Natural killer cell (primary cell): ENCODE measurements at places on chromosomes 12 and 14. TPM values are rescaled to one million over a fixed set of nuclear protein-coding genes. Genes with fewer than 3 reads are reported as not detected.

Gene SCNN1A
- total RNA-seq = 1.5 TPM

Gene ALDH2
- 3.8 TPM for total RNA-seq

- no peaks in the 10 kb centered on the region for H3K4me1 ChIP-seq
- DNase-seq = no peak
Measured at GRCh38 chr14:33788161-33788560, 162.7 kb downstream of the EGLN3 start.

DNA sequence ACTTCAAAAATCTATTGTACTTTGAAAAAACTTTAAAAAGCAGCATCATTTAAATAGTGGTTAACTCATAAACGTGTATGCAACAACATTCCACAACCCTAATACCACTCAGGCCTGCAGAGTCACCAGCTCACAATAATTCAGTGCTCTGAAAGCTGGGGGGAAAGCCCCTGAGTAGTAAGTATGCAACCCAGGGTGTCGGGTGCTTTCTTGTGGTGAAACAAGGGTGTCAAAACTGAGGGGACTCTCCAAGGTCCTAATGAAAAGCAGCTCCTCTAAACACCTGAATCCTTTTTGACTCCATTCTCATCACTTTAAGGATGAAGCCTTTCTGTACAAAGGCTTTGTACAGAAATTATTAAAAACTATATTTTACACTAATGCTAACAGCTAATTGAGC is 33.7 kb downstream of the FGFR1OP2 start:
- no peak overlapping the region for H3K4me3 ChIP-seq
- no peaks in the 10 kb centered on the region for H3K27me3 ChIP-seq
- peaks cover 8% of the 10 kb centered on the region for H3K4me1 ChIP-seq

DNA sequence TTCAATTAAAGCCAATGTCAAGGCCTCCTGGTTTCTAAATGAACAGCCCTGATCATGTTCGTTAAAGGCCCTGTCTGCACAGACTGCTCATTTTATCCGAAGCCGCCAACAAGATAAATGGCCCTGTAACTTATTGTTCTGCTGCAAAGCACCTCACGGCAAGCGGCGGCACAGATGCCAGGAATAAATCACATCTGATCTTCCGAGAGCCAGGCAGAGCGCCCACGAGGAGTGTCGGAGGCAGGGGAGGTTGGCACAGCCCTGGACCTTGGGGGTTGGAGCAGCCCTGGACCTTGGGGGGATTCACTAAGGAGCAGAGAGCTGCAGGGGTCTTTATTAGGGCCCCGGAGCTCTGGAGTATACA is 110.5 kb downstream of the SCARB1 start:
- no peak overlapping the region for H3K4me3 ChIP-seq
- H3K36me3 ChIP-seq = no peaks in the 10 kb centered on the region
- DNase-seq = no peak
- peaks cover 39% of the 10 kb centered on the region for H3K4me1 ChIP-seq
- peaks cover 15% of the 10 kb centered on the region for H3K27me3 ChIP-seq
- no peak overlapping the region for H3K27ac ChIP-seq

DNA sequence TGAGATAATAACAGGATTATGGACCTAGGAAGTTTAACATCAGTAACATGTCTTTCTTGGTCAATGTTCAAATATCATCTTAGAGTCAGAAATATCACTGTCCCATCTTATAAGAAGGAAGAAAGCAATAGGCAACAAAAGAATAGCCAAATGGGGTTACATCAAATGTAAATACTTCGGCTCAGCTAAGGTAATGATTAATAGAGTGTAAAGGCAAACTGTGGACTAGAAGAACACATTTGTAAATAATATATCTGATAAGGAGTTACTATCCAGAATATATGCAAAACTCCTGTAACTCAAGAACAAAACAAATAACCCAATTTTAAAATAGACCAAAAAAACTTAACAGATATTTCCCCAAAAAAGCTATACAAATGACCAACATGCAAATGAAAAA is 630.3 kb downstream of the RPS29 start:
- H3K27ac ChIP-seq = no peak overlapping the region
- DNase-seq = no peak
- H3K4me1 ChIP-seq = no peaks in the 10 kb centered on the region
- no peaks in the 10 kb centered on the region for H3K36me3 ChIP-seq

GRCh38 chr12:111359914-111360276 is 9.0 kb downstream of the PHETA1 start:
- no peaks in the 10 kb centered on the region for H3K36me3 ChIP-seq
- no peak for DNase-seq
- H3K4me3 ChIP-seq = no peak overlapping the region

GRCh38 chr12:69291278-69291593 is 51.9 kb downstream of the CPSF6 start:
- no peak for DNase-seq
- H3K27ac ChIP-seq = no peak overlapping the region
- no peaks in the 10 kb centered on the region for H3K36me3 ChIP-seq
- no peak overlapping the region for H3K4me3 ChIP-seq

DNA sequence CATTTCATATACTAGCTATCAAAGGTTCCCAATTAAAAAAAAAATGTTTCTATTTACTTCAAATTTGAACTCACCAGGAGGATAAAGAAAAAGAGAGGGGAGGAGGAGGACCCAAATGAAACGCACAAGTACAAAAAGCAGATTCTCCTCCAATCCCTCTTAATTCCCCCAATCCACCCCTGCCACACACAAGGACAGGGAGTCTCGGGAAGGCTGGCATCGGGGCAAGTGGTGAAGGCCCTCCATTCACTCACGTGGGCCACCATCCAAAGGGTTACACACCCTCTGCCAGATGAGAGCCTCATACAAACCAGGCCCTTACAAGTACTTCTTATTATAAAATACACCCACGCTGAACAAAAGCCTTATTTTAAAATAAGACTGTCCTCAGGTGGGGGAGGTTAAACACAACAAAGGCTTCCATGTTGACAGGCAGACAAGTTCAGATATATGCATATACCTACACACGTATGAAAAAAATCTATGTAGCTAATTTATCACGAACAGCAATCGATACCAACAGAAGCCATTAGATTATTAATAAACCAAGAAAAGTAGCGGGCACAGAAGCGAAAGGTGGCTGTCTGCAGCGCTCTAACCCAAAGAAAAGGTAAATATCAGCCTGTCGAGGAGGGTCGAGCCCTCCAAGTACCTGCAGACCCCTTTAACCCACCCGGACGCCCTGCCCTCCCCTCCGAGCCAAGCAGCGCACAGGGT is 1.5 kb downstream of the ATP2B1 start:
- peaks cover 15% of the 10 kb centered on the region for H3K4me1 ChIP-seq
- H3K4me3 ChIP-seq = peak overlapping the region; percentile 93
- no peaks in the 10 kb centered on the region for H3K36me3 ChIP-seq
- DNase-seq = no peak
- peak overlapping the region; percentile 88 for H3K27ac ChIP-seq

DNA sequence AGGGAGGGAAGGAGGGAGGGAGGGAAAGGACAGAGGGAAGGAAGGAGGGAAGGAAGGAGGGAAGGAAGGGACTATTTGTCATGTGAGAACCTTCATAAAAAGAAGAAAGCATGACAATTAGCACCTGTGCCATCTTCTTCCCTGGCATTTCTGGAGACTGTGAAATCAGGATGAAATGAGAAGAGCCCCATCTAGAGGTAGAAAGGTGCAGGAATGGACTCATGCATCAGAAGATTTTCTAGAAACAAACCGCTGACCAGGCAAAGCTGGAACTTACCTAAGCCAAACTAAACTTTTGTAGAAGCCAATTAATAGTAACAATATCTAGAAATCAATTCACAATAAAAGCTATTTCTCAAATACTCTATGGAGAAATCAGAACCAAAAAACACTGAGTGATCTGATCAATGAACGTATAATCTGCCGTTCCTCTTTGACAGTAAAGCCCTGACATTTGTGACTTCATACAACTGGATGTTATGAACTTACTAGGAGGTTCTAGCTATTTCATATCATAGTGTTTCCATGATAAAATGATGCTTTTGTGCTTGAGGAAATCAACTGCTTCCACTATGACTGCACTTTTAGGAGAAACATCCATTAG is 24.4 kb upstream of the CRACR2A start:
- DNase-seq = peak; percentile 68

DNA sequence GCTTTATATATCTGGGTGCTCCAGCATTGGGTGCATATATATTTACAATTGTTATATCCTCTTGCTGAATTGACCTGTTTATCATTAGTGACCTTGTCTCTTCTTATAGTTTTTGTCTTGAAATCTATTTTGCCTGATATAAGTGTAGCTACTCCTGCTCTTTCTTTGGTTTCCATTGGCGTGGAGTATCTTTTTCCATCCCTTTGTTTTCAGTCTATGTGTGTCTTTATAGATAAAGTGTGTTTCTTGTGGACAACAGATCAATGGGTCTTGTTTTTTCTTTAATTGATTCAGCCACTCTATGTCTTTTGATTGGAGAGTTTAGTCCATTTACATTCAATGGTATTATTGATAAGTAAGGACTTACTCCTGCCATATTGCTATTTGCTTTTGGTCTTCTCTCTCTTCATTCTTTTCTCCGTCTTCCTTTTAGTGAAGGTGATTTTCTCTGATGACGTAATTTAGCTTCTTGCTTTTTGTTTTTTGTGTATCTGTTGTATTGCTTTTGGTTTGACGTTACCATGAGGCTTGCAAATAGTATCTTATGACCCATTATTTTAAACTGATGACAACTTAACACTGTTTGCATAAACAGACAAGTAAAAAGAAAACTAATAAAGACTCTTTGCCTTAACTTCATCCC is 347.6 kb downstream of the TMEM121 start:
- H3K4me1 ChIP-seq = no peaks in the 10 kb centered on the region
- no peaks in the 10 kb centered on the region for H3K36me3 ChIP-seq
- no peak overlapping the region for H3K4me3 ChIP-seq
- H3K27me3 ChIP-seq = no peaks in the 10 kb centered on the region
- no peak for DNase-seq

- H3K27ac ChIP-seq = no peak overlapping the region
- H3K4me1 ChIP-seq = peaks cover 29% of the 10 kb centered on the region
- no peak for DNase-seq
- no peaks in the 10 kb centered on the region for H3K36me3 ChIP-seq
Measured at GRCh38 chr14:24054324-24054641, 2.5 kb downstream of the CARMIL3 start.

GRCh38 chr12:45762185-45763110 is 32.9 kb downstream of the ARID2 start:
- no peaks in the 10 kb centered on the region for H3K4me1 ChIP-seq
- H3K4me3 ChIP-seq = no peak overlapping the region
- H3K27me3 ChIP-seq = no peaks in the 10 kb centered on the region
- peak; percentile 56 for DNase-seq
